ENCODE measurements at places on chromosomes 1 and 21.

DNA sequence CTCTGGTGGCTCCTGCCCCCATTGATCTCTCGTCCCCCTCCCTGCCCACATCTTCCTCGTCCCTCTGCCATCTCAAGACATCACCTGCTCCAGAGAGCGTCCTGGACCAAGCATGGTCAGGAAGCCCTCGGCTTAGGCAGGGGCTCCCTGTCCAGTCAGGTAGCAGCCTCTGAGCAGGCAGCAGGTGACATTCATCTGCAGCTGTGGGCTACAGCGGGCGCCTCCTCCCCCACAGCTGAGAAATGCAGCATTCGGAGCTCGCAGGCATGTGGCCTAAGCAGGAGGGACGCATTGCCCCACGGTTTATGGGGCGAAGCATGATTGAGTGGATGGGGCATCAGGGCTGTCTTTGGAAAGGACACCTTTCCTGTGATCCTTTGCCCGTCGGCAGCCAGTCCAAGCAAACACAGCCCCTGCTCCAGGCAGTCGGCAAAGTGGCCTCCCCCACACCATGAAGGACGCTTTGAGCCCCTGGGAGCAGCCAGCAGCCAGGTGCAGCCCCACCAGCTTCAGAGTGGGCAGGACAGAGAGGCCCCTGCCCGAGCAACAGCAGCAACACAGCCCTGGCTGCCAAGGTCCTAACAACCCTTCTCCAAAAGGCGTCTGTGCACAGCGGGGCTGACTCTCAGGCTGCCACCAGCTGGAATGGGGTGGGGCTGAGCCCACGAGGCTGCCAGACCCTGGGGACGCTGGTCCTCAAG is 234.1 kb upstream of the VAMP3 start:
- DNase-seq = no peak

DNA sequence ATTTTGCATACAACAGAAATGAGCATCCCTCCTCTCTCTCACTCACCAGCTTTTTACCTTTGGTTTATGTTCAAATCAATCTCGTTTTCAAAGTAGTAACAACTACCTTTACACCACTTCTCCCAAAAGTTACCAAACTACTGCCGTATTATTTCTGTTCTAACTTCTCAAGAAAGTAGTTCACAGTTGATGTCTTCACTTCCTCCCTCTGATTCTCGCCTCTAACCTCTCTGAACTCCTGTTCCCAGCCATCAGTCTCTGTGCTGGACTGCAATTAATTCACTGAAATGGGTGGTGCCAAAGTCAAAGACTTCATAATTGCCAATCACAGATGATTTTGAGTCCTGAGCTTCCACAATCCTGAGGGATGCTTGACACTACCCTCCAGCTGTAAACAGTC is 54.0 kb downstream of the ZNF281 start:
- no peak for DNase-seq

GRCh38 chr1:233448109-233448689 is 120.7 kb downstream of the MAP3K21 start:
- no peak for DNase-seq

- no peak for DNase-seq
Measured at GRCh38 chr1:177849130-177849529, 120.7 kb downstream of the SEC16B start.

DNA sequence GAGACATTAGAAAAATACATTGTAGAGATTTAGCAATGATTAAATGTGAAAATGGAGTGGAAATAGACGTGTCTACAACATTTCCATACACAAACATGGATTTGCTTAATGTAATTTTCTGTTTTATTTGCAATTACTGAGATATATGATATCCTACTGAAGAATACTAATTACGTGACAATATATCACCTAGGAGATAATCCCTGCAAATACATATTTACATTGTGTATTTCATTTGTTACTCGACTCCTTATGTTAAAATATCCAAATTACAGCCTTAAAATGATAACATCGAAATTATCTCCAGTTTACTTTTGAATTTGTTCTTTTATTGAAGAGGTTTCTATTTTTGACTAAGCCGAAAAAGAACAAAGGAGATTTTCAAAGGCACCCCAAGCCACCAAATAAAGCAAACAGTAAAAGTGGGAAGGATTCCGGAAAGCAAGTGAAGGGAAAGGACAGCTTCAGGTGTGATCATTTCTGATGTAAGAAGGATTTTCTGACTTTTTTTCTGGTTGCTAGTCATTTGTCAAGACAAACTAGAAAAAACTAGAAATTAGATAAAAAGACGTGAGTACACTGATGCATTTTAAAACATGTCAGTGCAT is 7.9 kb downstream of the LHX4 start:
- DNase-seq = no peak

DNA sequence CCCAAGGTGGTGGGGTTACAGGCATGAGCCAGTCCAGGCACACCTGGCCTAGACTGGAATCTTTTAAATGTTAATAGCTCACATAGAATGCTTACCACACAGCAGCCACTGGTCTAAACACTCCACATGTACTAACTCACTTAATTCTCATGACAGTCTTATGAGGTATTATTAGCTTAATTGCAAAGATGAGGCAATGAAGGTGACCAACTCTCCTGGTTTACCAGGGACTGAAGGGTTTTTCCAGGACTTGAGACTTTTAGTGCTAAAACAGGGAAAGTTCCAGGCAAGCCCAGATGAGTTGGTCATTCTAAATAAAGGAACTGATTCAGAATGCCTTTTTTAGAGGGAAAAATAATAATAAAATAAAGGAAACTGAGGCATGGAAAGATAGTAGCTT is 7.0 kb upstream of the STMN1 start:
- no peak for DNase-seq

- no peak for DNase-seq
Measured at GRCh38 chr1:110340207-110340468, 961 bp downstream of the RBM15 start.

DNA sequence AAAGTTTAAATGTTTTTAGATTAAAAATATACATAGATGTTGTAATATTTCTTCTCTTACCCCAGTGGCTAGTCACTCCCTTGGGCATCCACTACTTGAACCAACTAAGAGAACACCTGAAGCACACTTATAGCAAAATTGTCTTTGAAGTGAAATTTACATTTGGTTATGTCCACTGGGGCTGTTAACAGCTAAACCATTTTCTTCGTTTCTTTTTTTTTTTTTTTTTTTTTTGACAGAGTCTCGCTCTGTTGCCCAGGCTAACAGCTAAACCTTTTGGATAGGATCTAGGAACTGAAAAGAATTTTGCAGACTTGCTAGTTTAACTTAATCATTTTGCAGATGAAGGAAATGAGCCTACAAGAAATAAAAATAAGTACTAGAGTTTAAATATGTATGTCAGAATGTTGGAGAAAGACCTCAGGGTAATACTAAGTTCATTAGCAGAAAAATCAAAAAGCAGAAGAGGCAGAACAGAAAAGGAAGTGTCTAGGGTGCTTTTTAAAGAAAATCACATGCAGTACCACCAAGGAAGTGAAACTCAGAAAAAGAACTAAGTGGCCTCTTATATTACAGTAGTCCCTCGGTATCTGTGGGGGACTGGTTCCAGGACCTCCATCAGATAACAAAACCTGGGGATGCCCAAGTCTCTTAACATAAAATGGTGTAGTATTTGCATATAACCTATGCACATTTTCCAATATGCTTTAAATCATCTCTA is 11.8 kb downstream of the DRAM2 start:
- DNase-seq = no peak

DNA sequence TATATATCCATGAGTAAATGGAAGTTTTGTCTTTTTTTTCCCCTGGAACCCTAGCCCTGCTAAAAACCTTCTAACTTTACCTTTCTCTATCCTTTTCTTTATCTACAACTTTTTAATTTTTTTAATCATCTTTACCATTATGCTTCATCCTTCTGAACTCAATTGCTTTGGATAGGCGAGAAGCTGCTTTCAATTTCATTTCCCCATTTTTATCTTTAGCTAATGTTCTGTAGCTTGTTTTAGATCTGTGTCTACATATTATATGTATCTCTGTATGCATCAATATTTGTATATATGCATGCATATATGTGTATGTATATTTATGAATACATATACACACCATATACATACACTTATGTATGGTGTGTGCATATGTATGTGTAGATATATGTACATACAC is 57.4 kb downstream of the PTPRC start:
- DNase-seq = no peak

Data from cerebellar nuclear complex (tissue), 1 donor.